ENCODE measurements at places on chromosomes 4 and X.

- no peak for DNase-seq
Observed at GRCh38 chr4:16192631-16193518, 33.4 kb downstream of the TAPT1 start.

- no peak for DNase-seq
Observed at GRCh38 chr4:185412412-185412811, 13.4 kb downstream of the UFSP2 start.

- DNase-seq = no peak
Observed at GRCh38 chrX:10106806-10107205, 50.0 kb upstream of the CLCN4 start.

- DNase-seq = peak; percentile 49
Observed at GRCh38 chrX:119943185-119943988, at the start of gene NKAP. Gene NKAP (minus strand): TSS chrX:119943751. CDS start chrX:119943605, 146 bp downstream.

DNA sequence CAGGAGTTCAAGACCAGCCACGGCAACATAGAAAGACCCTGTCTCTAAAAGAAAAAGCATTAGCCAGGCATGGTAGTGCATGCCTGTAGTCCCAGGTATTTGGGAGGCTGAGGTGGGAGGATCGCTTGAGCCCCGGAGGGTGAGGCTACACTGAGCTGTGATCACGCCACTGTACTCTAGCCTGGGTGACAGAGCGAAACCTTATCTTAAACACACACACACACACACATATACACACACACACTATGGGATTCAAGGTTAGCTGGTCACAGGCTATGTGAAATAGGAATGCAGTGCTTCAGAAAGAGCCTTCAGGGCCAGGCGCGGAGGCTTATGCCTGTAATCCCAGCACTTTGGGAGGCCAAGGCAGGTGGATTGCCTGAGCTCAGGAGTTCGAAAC is 23.5 kb downstream of the NLGN3 start:
- DNase-seq = no peak
